Stimulated activated CD8-positive, alpha-beta memory T cell treated with anti-CD3 and anti-CD28 coated beads, Interleukin-4, amount 100 ng/mL, for 48 hours (primary cell): ENCODE measurements at places on chromosomes 16 and 17.
A peak's percentile ranks its signal among the peaks of the same experiment; 100 is the strongest.

DNA sequence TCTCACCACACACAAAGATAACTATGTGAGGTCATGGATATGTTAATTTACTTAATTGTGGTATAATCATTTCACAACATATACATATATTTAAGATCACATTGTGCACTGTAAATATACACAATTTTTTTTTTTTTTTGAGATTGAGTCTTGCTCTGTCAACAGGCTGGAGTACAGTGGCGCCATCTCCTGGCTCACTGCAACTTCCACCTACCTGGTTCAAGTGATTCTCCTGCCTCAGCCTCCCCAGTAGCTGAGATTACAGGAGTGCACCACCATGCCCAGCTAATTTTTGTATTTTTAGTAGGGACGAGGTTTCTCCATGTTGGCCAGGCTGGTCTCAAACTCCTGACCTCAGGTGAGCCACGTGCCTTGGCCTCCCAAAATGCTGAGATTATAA lies 11.5 kb upstream of the PRSS54 start:
- DNase-seq = peak; percentile 70

DNA sequence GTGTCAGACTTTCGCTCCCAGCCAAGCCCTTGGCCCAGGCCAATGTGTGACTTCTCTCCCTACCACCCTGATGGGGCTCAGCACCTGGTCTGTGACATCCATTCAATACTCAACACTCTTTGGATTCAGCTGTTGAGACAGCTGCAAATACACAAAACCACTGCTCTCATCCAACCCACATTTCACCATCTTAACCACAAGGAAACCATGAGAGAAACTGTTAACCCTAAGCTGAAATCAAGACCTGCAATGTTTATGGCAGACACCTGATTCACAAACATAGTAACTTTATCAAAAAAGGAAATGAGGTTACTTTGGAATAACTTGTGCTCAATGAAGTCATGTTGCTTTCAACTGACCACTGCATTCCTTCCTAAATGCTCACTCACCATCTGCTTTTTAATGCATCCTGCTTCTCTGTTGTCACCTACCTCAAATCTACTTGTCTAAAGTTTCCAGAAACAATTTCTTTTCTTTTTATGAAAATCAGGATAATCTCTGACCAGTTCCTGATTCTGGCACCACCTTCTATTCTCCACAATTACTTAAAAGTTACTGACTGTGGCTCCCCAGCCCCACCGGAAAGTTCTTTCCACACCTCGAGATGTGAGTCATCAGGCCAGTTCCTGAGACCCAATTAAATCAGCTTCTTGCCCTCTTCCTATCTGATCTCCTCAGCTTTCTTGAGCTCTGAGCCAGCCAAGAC lies 88.2 kb downstream of the NOG start:
- DNase-seq = peak; percentile 42

- DNase-seq = peak; percentile 51
These were observed 7.9 kb upstream of the RPL23 start for GRCh38 chr17:38861399-38861843.

DNA sequence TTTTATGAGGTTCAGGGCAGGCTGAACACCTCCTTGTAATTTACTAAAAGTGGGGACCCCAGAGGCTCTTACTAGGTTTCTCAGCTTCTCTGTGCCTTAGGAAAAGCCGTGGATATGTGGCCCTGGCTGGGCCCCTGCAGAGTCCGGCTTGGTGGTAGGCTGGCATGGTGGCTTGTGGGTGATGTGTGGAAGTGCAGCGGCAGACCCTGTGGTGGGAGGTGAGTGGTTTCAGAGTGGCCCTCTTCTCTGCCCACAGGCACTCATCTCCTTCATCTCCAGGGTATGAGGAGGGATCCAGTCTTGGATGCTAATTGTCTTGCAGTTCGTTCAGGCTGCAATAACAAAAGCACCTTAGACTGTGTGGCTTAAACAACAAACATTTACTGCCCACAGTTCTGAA lies 58.9 kb downstream of the ASIC2 start:
- DNase-seq = no peak

GRCh38 chr17:48637323-48638260 lies 11.4 kb upstream of the HOXB9 start:
- DNase-seq = no peak

DNA sequence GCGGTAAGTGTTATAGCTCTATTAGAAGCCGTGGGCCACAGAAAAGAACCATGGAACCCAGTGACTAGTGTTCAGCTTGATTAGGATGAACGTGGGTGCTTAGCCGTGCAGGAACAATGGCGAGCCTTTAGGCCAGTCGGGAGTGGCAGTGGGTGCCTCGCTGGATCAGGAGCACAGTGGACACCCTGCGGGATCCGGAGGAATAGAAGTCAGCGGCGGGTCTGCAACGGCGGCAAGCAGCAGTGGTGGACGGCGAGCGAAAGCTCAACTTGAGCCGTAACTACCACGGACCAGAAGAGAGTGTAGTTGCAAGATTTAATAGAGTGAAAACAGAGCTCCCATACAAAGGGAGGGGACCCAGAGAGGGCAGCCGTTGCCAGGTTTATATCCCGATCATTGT lies 37.3 kb upstream of the CDH15 start:
- no peak for DNase-seq

DNA sequence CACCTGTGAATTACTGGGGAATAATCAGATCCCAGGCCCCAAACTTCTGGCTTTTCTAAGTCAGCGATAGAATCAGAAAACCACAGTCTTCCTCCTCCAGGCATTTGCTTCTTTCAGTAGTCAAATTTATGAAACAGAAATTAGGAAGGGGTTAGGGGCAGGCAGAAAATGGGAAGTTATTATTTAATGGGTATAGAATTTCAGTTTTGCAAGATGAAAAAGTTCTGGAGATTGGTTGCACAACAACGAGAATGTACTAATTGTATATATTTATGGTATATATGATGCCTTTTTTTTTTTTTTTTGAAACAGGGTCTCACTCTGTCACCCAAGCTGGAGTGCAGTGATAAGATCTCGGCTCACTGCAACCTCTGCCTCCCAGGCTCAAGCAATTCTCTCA lies 23.5 kb downstream of the ORC6 start:
- no peak for DNase-seq

DNA sequence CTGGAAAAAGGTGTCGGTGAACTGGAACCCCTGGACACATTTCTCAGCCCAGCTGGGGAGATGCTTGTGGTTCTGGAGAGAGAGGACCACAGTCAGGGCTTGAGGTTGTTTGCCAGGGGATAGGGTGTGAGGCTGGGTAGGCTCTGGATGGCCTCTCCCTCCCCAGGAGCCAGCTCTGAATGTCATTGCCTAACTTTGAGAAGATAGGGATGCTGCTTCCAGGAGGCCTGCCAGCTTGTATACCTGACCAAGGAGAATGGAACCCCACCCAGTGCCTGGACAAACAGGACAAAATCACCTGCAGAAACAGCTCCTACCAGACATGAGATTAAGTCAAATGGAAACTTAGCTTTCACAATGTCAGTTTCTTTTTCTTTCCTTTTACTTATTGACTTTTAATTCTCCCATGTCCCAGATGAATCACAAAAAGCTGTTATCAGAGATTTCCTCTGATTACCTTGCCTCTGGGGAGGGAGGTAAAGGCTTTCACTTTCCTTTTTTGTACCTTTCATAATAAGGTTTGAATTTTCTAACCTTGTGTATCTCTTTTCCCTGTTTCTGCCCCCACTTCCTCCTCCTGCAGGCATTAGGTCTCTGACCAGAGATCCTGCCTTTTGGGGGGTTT lies 29.8 kb upstream of the PLLP start:
- DNase-seq = no peak
